ENCODE measurements at places on chromosomes 2 and 18. TPM values are rescaled to one million over a fixed set of nuclear protein-coding genes. Genes with fewer than 3 reads are reported as not detected.

DNA sequence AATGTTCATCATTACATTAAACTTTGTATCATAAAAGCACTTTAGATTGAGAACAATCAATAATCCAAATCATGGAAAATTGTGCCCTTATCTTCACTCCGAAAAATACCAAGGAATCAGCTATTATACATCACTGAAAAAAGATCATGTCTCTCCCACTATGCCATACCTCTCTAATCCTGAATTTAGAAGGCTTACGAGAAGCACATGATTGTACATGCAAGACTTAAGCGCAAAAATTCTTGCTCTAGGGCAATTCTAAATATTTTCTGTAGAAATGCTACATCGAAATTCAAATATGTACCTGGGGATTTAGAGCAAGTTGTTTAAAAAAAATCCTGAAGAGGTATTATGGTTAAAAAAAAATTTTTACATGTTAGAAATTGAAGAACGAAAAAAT, 1.3 kb downstream of the CYTIP start:
- H3K27ac ChIP-seq, result peak overlapping the region; percentile 89
- H3K27me3 ChIP-seq, result no peaks in the 10 kb centered on the region
- no peak for DNase-seq
- peaks cover 11% of the 10 kb centered on the region for H3K36me3 ChIP-seq
- H3K4me1 ChIP-seq, result peaks cover 16% of the 10 kb centered on the region

DNA sequence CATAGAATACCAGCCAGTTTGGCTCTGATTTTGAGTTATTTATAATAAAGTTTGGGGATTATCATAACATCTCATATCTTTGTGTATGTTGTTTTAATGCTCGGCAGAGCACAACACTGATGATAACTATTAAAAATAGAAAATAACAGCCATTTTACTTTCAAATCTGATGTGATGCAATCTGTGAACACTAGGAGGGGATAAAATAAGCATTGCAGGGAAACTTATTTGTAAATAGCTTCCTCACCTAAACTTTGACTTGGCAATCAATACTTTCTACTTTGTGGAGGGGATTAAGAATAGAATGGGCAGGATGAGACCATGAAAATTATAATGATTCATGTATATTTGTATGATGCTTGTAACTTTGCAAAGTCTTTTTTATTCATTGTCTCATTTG, 54.4 kb downstream of the USP14 start:
- no peak for DNase-seq
- H3K27me3 ChIP-seq, result no peaks in the 10 kb centered on the region
- H3K4me1 ChIP-seq, result no peaks in the 10 kb centered on the region
- H3K4me3 ChIP-seq, result no peak overlapping the region
- H3K27ac ChIP-seq, result no peak overlapping the region

DNA sequence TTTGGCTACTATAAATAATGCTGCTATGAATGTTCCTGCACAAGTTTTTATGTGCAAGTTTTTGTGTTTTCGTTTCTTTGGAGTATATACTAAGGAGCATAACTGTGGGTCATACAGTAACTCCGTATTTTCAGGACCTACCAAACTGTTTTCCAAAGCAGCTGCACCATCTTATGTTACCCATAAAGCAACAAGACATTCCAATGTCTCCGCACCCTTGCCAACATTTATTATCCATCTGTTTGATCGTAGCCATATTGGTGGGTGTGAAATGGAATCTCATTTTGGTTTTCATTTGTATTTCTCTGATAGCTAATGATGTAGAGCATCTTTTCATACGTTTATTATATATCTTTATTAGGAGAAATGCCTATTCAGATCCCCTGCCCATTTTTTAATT, 13.8 kb downstream of the TMEM131 start:
- H3K4me3 ChIP-seq, result no peak overlapping the region
- H3K36me3 ChIP-seq, result no peaks in the 10 kb centered on the region
- no peak overlapping the region for H3K27ac ChIP-seq
- DNase-seq, result no peak
- no peaks in the 10 kb centered on the region for H3K27me3 ChIP-seq

- H3K4me1 ChIP-seq, result no peaks in the 10 kb centered on the region
- H3K27ac ChIP-seq, result no peak overlapping the region
- H3K4me3 ChIP-seq, result no peak overlapping the region
- no peak for DNase-seq
- no peaks in the 10 kb centered on the region for H3K36me3 ChIP-seq
Observed at GRCh38 chr2:241814643-241815476, 5.9 kb downstream of the NEU4 start.

- H3K4me3 ChIP-seq, result no peak overlapping the region
- H3K27ac ChIP-seq, result no peak overlapping the region
- H3K4me1 ChIP-seq, result no peaks in the 10 kb centered on the region
- DNase-seq, result no peak
- no peaks in the 10 kb centered on the region for H3K36me3 ChIP-seq
Observed at GRCh38 chr18:56522816-56523215, 115.6 kb downstream of the TXNL1 start.

The GAL3ST2 gene
- total RNA-seq, result 0.17 TPM

GRCh38 chr2:8850845-8851487, 13.6 kb upstream of the KIDINS220 start:
- H3K27ac ChIP-seq, result no peak overlapping the region
- H3K4me3 ChIP-seq, result no peak overlapping the region
- no peaks in the 10 kb centered on the region for H3K4me1 ChIP-seq
- H3K36me3 ChIP-seq, result no peaks in the 10 kb centered on the region

The INHBB gene
- total RNA-seq, result not detected

GRCh38 chr2:8754106-8754776, 72.4 kb downstream of the ID2 start:
- H3K36me3 ChIP-seq, result no peaks in the 10 kb centered on the region
- DNase-seq, result no peak
- H3K4me3 ChIP-seq, result no peak overlapping the region
- no peaks in the 10 kb centered on the region for H3K27me3 ChIP-seq
- no peak overlapping the region for H3K27ac ChIP-seq
- H3K4me1 ChIP-seq, result no peaks in the 10 kb centered on the region

The VAMP8 gene
- total RNA-seq, result 137 TPM

The TXNDC2 gene
- total RNA-seq, result not detected

The GMPPA gene
- 44.2 TPM for total RNA-seq

DNA sequence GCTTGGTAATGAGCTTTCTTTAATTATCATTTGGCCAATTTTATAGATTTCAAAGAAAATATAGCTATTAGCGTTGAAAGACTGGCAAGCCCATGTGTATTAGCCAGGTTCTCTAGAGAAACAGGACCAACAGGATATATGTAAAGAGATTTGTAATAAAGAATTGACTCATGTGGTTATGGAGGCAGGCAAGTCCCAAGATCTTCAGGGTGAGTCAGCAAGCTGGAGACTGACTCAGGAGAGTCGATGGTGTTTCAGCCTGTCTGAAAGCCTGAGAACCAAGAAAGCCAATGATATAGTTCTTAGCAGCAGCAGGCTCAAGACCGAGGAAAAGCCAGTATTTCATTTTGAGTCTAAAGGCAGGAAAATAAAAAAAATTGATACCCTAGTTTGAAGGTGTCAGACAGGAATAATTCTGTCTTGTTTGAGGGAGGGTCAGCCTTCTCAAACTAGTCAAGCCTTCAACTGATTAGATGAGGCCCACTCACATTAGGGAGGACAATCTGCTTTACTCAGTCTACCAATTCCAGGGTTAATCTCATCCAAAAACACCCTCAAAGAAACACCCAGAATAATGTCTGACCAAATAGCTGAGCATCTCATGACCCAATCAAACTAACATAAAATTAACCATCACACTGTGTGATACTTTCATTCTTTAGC, 78.3 kb upstream of the CRIM1 start:
- no peaks in the 10 kb centered on the region for H3K36me3 ChIP-seq
- no peaks in the 10 kb centered on the region for H3K4me1 ChIP-seq
- no peak overlapping the region for H3K27ac ChIP-seq

DNA sequence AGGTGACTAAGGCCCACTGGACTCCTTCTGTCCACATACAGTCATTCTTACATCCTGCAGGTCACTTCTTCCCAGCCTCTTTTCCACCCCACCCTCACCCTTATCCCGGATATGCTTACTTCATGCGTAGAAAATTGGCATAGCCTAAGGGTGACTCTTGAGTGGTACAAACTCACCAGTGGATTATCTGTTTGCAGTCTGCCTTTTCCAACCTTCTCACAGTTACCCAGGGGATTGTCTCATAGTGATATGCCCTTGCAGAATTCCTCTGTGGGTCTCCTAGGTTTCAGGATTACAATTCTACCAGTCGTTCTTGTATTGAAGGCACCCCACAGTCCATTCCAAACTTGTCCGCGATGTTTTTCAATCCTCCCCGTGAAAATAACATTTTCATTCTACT, 752.9 kb upstream of the HS6ST1 start:
- no peak for DNase-seq
- no peaks in the 10 kb centered on the region for H3K4me1 ChIP-seq
- no peaks in the 10 kb centered on the region for H3K27me3 ChIP-seq
- H3K27ac ChIP-seq, result no peak overlapping the region

The TOGARAM2 gene
- total RNA-seq, result 4.8 TPM

- no peaks in the 10 kb centered on the region for H3K4me1 ChIP-seq
- no peak overlapping the region for H3K4me3 ChIP-seq
- no peak overlapping the region for H3K27ac ChIP-seq
Observed at GRCh38 chr2:231228223-231228622, 29.8 kb downstream of the ARMC9 start.

The ACMSD gene
- not detected for total RNA-seq

The AQP12B gene
- total RNA-seq, result not detected

- no peaks in the 10 kb centered on the region for H3K36me3 ChIP-seq
- H3K4me1 ChIP-seq, result no peaks in the 10 kb centered on the region
- no peak for DNase-seq
- no peaks in the 10 kb centered on the region for H3K27me3 ChIP-seq
- H3K4me3 ChIP-seq, result no peak overlapping the region
Observed at GRCh38 chr2:160557903-160558302, 64.3 kb upstream of the RBMS1 start.

The TMEM247 gene
- total RNA-seq, result not detected

DNA sequence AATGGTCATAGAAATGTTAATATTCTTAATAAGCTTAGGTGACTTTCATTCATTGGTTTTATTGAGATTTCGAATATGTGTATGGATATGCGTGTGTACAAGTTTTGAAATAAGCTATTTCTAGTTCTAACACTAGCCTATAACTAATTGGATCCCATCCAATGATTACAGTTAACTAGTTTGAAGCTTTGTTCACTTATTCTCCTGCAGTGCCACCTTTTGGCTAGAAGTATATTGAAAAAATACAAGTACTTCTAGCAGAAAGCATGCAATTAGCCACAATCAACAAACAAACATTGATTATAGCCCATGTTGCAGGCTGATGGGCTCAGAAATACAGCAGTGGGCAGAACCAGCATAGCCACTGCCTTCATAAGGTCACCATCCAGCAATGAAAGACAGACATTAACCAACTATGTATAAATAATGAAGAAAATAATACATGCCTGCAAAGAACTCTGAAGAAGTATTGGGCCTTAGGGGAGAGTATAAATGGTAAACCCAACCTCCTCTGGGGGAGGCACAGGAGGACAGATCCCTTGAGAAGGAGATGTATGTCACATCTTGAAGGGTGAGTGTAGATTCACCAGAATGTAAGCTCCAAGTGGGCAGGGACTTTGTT, 5.1 kb upstream of the PIEZO2 start:
- DNase-seq, result no peak
- H3K4me1 ChIP-seq, result no peaks in the 10 kb centered on the region
- H3K4me3 ChIP-seq, result no peak overlapping the region
- H3K36me3 ChIP-seq, result no peaks in the 10 kb centered on the region

The ACKR3 gene
- total RNA-seq, result 6.2 TPM

The PIEZO2 gene
- total RNA-seq, result not detected

DNA sequence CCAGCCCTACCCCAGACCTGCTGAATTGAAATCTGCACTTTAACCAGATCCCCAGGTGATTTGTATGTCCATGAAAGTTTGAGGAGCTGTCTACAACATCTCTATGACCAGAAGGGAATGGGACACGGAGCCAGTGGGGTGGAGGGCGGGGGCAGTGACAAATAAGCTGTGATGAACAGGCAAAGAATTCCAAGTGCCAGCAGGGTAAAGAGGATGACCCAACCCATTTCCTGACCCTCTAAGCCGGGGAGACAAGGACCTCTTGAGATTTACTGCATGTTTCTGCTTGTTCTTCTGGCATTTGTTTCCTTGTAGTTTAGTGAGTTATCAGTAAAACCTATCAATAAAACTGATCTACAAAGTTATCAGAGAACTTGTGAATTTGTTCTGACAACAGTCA, 8.7 kb downstream of the TET3 start:
- H3K4me3 ChIP-seq, result no peak overlapping the region
- no peaks in the 10 kb centered on the region for H3K27me3 ChIP-seq
- peaks cover 9% of the 10 kb centered on the region for H3K36me3 ChIP-seq
- no peak for DNase-seq

DNA sequence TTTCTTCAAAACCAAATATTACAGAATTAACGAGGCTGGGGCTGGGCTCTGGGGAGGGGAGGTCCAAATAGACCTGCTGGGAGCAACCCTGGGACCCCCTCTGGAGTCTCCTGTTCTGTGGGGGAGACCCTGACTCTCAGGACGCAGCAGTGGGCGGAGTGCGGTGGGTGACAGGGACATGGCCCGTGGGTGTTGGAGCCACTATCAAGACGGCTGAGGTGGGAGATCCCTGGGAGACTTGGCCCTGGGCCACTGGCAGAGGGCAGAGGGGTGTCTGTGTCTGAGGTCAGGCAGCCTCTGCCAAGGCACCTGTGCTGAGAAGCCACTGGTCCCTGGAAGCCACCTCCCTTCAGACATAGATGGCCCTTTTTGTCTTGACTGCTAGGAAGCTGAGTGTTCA, 79.5 kb upstream of the CTDP1 start:
- H3K4me1 ChIP-seq, result no peaks in the 10 kb centered on the region
- DNase-seq, result no peak
- H3K36me3 ChIP-seq, result no peaks in the 10 kb centered on the region
- no peak overlapping the region for H3K27ac ChIP-seq

The DSC2 gene
- not detected for total RNA-seq

- no peaks in the 10 kb centered on the region for H3K36me3 ChIP-seq
- H3K27me3 ChIP-seq, result no peaks in the 10 kb centered on the region
- no peak overlapping the region for H3K27ac ChIP-seq
- H3K4me3 ChIP-seq, result no peak overlapping the region
Observed at GRCh38 chr2:110957293-110957692, 163.4 kb upstream of the BCL2L11 start.

DNA sequence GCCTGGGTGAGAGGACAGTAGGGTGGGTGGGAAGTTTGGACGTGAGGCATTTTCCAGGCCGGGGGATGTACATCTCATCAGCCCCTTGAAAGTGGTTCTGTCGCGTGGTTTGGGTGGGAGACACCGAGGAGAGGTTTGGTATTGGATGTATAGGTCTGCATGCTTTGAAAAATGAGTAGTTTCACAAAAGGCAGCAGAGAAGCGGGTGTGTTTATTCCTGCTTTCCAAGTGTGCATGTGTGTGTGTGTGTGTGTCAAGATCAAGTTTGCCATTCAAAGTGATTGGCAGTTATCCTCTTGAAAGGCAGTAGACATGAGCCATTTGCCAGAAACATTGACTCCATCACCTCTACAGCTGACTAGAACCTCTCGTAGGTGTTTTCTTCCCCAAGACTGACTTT, 423.1 kb upstream of the POU3F3 start:
- no peak overlapping the region for H3K27ac ChIP-seq
- H3K4me3 ChIP-seq, result no peak overlapping the region
- no peaks in the 10 kb centered on the region for H3K27me3 ChIP-seq
- no peak for DNase-seq

GRCh38 chr2:53969285-53969967, 1.4 kb downstream of the PSME4 start:
- H3K36me3 ChIP-seq, result peaks cover 15% of the 10 kb centered on the region
- H3K27ac ChIP-seq, result peak overlapping the region; percentile 93
- H3K4me3 ChIP-seq, result peak overlapping the region; percentile 84
- DNase-seq, result no peak
- H3K4me1 ChIP-seq, result peaks cover 22% of the 10 kb centered on the region
